Activated CD4-positive, alpha-beta T cell treated with anti-CD3 and anti-CD28 coated beads for 24 hours (primary cell): ENCODE measurements at places on chromosomes 6 and 20.

- DNase-seq, result no peak
Observed at GRCh38 chr20:25669826-25670422, 26.7 kb downstream of the ZNF337 start.

- no peak for DNase-seq
Observed at GRCh38 chr20:62354811-62355341, 12.2 kb downstream of the LAMA5 start.

GRCh38 chr20:3405696-3406358 lies 1.6 kb downstream of the DNAAF9 start:
- DNase-seq, result no peak

- no peak for DNase-seq
Observed at GRCh38 chr20:45350217-45350616, 2.0 kb upstream of the SDC4 start.

DNA sequence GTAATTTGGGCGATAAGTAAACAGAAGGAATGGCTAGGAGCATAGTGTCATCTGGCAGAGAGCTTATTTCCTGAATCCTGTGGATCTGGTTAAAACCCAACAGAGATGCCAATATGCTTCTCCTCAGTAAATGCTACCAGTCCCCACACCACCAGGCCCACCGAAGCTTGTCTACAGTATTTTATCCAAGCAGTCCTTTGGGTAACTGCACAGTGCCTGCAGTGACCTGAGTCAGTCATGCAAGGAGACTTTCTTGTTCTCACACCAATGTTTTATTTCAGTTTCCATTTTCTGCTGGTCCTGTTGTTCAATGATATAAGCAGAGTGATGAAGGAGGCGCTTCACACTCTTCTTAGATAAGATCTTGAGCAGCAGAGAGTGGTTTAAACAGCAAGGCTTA lies 326.3 kb downstream of the RIMS1 start:
- DNase-seq, result no peak

GRCh38 chr6:107102414-107102805 lies 12.9 kb downstream of the BEND3 start:
- no peak for DNase-seq

GRCh38 chr6:77373955-77374354 lies 89.3 kb downstream of the HTR1B start:
- no peak for DNase-seq

DNA sequence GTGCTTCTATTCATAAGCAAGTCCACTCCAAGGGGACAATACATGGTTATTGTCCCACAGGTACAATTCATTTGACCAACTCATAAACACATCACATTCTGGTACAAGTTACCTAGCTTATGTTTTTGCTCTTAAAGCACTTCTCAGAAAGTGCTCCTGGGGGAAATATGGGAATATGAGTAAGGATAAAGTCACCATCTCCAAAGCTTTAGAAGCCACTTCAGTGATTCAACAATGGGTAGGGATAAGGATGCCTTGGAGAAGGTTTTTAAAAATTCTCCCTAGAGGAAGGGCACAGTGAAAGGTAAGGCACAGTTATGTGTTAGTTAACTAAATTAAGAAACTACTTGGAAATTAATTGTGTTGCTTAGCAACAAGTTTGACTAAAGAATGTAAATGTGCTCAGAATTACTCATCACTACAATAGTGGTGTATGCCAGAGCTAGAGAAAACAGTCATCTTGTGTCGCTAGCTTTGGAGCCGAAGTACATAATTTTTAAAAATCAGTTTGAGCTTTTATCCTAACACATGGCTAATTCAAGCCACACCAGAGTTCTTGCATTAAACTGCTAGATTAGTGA lies 39.5 kb upstream of the LAMP5 start:
- DNase-seq, result no peak

DNA sequence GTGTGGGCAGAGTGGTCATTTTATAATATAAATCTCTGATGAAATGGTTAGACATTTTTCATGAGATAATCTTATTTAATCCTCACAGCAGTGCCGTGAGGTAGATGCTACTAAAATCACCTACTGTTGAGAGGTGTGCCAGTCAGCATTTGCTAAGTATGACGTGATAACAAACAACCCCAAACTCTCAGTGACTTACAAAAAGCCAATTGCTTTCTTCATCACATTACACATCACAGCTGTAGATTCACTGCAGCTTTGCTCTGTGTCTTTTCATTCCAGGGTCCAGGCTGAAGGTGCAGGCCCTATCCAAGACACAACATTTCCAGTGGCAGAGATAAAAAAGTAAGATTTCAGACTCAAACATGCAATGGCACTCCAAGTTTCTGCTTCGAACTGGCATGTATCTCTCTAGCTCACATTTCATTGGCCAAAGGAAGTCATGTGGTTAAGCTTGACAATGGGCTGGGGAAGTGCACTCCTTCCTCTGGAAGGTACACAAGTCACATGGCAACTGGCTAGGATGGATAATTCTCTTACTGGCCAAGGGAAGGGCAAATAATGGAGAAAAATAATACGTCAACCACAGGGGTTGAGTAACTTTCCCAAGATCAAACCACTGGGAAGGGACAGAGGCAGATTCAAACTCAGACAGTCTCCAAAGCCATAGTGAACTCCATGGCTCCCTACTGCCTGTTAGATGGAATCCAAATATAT lies 69.5 kb upstream of the EPB41L1 start:
- no peak for DNase-seq

- DNase-seq, result no peak
Observed at GRCh38 chr20:7744411-7744810, 195.8 kb downstream of the HAO1 start.

- no peak for DNase-seq
Observed at GRCh38 chr6:139152088-139152891, 17.4 kb downstream of the HECA start.

GRCh38 chr20:64148581-64148980 lies 15.7 kb upstream of the MYT1 start:
- no peak for DNase-seq

GRCh38 chr6:103983860-103984259 lies 875.9 kb downstream of the HACE1 start:
- DNase-seq, result no peak

DNA sequence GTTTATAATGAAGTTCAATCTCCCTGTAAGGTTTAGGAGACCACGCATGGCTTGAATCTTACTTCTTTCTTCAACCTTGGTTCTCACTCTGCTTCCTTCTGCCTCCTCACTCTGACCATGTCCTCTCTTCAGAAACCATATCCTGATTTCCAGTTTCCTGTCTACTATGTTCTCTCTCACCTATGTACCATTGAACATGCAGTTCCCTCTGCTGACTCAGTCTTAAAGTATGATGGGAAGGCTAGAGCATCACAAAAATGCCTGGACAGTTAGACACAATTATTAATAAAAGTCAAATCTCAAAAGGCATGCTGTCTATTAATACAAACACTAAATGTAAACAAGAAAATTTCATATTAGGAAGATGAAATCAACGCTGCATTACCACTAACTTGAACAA lies 151.6 kb downstream of the PRKN start:
- DNase-seq, result no peak

DNA sequence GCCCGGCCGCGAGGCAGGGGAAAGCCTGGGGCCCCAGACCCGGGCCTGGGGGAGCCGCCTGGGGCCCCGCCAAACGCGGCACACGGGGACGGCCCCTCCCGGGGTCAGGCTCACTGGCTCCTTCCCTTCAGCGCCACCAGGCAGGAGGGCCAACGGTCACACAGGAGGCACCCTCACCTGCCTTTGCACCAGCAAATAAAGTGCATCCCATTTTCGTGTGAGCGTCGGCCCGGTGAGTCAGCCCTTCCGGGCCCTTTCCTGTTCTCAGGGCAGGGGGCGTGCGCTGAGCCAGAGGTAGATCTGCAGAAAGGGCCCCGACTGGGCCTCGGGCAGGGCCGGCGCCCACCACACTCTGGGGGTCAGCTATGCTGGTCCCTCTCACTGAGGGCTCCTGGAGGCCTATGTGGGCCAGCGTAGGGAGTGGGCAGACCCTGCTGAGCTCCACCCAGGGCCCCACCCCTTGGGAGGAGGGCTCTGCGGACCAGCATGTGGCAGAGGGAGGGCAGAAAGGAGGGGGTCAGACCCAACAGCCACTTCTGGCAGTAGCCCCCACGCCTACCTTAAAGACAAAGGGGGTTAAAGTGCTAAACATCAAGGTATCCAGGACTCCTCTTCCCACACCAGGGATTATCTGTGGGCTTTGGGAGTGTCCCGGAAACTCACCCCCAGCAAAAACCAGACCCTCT lies 931 bp upstream of the UCKL1 start:
- DNase-seq, result no peak

- DNase-seq, result no peak
Observed at GRCh38 chr6:153003366-153003690, 819 bp upstream of the MTRF1L start.

DNA sequence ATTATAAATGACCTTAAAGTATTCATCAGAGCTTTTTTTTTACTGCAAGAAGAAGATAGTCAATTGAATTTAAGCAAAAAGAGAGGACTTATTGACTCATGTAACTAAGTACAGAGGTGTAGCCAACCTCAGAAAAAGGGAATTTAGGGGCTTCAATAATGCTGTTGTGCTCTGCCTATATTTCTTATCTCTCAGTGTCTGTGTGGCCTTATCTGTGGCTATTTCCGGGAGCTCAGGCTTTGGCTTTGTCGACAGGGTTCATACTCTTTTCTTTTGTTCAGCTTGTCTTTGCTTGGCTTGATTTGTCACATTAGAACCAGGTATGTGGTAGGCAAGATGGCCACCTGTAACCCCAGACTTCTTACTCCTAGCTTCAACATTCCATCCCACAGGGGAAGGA lies 38.6 kb upstream of the FABP7 start:
- DNase-seq, result no peak

- DNase-seq, result no peak
Observed at GRCh38 chr20:47970282-47970903, 185.1 kb upstream of the SULF2 start.

DNA sequence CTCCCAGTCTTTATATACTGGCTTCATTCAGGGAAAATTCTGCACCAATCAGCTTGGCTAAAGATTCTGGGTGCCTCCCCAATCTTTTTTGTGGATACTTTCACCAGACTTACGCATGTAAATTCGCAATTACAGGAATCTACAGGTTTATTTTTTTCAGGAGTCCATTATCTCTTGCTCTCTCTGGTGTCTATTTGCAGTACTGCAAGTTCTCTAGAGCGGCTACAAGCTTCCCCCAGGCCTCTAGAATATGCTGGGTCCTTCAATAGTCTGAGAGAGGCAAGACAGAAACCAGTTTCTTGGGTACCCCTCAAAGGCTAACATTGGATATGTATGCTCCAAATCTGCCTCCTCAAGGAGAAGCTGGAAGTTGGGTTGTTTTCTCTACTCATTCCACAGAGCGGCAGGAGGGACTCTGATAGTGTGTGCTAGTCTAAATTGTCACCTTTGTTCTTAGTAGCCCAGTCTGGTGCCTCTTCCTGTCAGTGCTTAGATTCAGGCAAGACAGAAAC lies 58.5 kb downstream of the SUN5 start:
- no peak for DNase-seq

GRCh38 chr6:1904466-1904799 lies 294.7 kb downstream of the FOXC1 start:
- DNase-seq, result no peak

GRCh38 chr6:128500749-128501600 lies 19.4 kb downstream of the PTPRK start:
- DNase-seq, result no peak

DNA sequence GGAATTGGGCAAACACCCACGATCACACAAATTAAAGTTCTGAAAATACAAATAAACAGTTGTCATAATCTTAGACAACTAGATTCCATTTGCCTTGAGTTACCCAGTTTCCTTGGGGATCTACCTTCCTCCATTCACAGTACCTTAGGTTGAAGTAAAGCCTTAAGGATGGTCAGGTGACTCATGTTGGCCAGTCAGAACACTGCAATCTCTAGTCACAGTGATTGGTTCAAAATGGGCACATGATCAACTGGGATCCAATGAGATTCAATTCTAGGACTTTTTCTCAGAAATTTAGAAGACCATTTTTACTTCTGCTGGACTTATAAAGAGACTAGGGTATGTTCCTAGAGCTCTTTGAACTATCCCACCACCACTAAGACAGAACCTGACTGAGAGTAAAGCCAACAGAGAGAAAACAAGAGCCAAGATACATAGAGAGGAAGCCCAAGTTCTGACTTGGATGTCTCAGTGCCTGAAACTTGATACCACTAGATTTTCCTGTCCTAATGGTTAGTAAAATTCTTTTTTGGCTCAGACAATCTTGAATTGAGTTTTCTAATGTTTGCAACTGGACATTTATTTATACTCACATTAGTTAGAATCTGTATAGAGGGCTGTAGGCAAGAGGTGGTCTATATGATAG lies 8.6 kb upstream of the CLIC5 start:
- no peak for DNase-seq

DNA sequence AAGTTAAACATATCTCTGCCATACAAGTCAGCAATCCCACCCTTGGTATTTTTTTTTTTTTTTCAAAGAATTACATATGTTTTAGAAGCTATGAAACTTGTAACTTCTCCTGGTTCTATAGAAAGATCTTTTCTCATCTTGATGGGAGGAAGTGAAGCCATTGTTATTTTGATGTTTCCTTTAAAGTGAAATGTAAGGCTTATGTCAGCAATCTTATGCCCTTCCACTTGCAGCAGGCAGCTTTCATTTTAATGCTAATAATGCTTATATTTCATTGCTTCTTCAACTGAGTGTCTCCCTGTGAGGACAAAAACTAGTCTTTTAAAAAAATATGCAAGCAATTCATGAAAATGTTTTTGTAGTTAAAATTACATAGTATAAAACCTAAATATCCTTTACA lies 1614.7 kb downstream of the KHDRBS2 start:
- no peak for DNase-seq

DNA sequence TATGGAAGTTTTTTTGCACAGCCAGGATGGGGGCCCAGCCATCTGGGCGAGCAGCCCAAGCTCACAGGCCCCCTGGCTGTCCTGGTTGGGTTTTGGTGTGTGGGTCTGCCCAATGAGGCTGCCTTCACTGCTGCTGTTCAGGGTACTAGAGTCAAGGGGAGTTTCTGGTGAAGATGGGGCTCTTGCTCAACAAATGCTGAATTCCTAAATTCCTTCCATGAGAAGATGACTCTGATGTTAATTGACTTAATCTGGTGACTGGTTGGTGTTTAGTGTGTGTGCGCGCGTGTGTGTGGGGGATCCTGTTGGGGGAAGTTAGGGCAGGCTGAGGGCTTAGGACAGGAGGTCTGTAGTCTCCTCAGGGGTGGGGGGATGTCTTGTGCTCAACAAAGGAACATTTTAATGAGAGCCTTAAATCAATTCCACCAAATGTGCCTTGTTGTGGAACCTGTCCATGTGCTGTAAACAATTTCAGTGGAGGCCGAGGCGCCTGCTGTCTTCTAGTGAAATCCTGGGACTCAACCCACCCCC lies 1.9 kb downstream of the PTK7 start:
- DNase-seq, result no peak

DNA sequence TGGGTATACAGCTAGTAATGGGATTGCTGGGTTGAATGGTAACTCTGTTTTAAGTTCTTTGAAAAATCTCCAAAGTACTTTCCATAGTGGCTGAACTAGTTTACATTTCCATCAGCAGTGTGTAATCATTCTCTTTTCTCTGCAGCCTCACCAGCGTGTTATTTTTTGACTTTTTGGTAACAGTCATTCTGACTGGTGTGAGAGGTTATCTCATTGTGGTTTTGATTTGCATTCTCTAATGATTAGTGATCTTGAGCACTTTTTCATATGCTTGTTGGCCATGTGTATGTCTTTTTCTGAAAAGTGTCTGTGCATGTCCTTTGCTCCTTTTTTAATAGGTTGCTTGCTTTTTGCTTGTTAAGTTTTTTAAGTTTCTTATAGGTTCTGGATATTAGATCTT lies 194.2 kb upstream of the PHACTR1 start:
- DNase-seq, result no peak
